COLO829 (cell line): ENCODE measurements at places on chromosomes 7 and 10.
A peak's percentile ranks its signal among the peaks of the same experiment; 100 is the strongest.

DNA sequence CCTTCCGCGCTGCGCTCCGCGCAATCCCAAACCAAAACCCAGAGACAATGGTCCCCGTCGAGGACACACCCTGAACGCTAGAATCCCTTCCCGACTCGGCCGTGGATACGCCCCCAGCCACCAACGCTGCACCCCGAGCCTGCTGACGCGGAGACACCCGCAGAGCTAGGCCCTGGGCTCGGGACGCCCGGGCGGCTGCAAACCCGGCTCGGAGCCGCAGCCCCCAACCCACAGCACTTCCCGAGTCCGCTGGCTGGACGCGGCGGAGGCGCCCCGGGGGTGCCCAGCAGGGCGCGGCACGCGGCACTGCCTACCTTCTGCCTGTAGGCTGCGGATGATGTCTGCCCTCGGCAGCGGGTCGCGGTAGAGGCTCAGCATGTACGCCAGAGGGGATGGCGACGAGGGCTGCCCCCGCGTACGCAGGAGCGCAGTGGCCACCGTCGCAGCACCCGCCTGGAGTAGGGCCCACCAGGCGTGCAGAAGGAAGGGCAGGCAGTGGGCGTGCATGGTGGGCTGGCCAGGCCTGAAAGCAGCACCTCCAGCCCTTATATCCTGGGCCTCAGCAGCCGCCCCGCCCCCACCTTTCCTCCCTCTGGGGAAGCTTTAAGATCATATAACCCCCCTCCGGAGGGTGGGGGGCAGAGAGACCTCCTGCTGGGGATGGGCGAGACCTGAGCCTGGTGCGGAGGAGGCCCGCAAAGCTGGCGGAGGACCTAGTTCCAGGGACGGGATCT, at the start of gene NODAL:
Gene NODAL (minus strand): TSS at position 521 of the 734 bp plus-strand sequence. CDS start 14 bp downstream, at position 507.
- no peak for DNase-seq

DNA sequence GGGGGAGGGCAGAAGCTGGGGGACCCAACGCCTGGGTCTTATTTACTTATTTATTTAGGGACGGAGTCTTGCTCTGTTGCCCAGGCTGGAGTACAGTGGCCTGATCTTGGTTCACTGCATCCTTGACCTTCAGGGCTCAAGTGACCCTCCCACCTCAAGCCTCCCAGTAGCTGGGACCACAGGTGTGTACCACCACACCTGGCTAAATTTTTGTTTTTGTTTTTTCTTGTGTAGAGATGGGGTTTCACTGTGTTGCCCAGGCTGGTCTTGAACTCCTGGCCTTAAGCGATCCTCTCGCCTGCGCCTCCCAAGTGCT, 1.7 kb upstream of the MOGAT3 start:
- DNase-seq: no peak

- DNase-seq: no peak
Observed at GRCh38 chr7:30501264-30501663, 3.4 kb downstream of the GGCT start.

DNA sequence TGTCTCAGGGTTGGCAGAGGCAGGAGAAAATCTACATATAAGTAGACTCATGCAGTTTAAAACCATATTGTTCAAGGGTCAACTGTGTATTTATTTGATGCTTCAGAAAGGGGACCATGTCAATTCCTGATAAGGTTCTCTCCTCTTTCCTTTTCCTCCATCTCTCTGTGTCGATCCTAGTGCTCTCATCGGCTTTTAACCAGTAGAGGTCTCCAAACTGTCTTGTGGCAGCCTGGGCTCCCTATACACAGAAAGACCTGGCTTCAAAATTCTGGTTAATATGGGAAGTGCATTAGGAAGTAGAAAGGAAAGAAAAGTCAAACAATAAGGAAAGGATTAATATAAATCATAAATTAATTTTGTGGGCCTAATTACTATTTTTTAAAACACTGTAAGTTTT, 304.4 kb upstream of the C7orf33 start:
- DNase-seq: peak; percentile 21

GRCh38 chr10:132447446-132448247, 50.6 kb downstream of the PWWP2B start:
- DNase-seq: no peak

DNA sequence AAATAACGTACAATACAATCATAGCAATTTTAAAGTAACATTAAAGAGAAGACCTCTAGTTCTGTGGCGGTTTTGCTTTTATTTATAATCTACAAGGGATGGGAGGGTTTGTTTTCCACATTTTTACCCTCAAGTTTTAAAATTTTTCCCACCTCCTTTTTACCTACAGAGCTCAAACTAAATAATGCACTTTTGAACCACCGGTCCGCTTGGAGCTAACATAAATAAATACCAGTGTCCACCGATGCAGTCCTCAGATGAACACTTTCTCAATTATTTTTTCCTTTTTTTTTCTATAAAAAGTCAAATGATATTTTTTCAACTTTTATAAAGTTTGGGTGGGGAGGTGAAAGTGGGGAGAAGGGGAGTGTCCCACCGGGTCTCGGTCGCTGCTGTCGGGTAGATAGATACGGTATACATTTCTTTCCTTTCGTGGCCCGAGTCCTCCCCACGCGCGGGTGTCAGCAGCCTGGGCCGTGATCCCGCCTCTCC, 3.3 kb downstream of the ZNF503 start:
- DNase-seq: no peak

DNA sequence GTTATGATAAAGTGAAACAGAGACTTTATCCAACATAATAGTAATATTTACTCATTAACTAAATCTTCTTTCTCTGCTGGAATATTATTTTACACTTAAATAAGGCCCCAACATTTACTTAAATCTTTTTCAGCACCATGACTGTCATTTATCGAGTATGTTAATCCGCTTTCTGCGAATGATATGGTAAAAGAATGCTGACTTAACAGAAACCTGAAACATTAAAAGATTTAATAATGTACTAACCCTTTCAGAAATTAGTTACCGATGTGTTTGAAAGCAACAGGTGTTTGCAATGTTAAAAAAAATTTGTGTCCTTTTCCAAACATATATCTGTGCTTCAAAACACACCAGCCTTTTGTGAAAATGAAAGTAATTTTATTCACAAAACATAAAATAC, 190.5 kb downstream of the SKAP2 start:
- no peak for DNase-seq
